ENCODE measurements at places on chromosomes 13 and 19.

DNA sequence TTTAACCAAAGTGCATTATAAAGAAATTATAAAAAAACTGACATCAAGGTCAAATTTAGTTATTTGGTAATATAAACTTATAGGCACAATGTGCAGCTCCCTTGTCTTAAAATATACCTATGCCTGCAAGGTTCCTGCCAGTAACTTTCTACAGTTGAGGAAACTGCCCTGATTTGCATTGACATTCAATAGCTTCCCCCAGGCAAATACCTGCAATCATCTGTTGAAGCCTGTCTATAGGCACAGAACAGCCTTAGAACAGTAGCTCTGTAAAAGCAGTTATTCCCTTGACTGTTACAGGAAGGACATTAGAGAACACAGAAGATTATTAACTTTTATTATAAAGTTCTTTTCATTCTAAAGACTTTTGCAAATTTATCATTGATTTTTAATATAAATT lies 1239.5 kb downstream of the PCDH9 start:
- DNase-seq: no peak

DNA sequence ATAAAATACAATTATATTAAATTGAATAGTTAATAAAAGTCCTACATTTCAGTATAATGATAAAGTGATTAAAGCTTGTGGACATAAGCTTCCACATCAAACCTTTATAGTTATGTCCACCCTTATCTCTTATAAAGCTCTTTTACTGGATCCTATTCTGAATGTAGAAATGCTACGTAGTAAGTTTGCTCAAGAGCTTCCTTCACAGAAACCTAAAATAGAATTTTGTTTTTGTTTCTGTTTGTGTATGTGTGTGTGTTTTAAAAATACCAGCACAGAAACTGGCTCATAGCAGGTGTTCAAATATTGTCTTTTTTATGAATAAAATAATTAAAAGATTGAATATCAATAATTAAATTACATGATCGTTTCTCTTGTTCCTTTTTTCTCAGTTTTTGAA lies 21.0 kb upstream of the UFM1 start:
- no peak for DNase-seq

- DNase-seq: no peak
These were observed 254.6 kb downstream of the SPRY2 start for GRCh38 chr13:80086304-80086721.

- no peak for DNase-seq
These were observed 33.9 kb downstream of the PDE4A start for GRCh38 chr19:10454267-10454666.

DNA sequence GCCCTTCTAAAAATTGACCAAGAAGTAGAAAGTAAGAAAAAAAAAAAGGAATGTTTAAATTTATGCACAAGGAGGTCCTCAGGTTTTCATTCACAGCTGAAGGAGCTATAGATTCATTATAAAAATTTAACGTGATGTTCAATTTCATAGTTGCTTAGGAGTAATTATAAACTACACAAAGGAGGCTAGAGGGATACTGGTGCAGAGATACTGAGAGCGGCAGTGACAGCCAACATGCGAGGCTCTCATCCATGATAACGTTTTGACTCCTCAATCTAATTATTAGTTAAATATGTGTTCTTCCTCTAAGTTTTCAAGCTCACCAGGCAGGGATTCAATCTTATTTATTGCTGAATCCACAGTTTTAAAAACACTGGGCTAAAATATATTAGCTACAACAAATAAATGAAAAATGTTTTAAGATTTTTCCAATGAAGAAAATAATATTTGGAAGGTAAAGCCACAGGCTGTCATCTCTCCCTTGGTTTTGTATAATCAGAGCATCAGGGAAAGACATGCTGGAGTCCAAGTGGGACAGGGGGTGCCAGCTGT lies 49.8 kb upstream of the TRPC4 start:
- no peak for DNase-seq

- no peak for DNase-seq
These were observed 40.8 kb downstream of the IER2 start for GRCh38 chr19:13190781-13191540.

DNA sequence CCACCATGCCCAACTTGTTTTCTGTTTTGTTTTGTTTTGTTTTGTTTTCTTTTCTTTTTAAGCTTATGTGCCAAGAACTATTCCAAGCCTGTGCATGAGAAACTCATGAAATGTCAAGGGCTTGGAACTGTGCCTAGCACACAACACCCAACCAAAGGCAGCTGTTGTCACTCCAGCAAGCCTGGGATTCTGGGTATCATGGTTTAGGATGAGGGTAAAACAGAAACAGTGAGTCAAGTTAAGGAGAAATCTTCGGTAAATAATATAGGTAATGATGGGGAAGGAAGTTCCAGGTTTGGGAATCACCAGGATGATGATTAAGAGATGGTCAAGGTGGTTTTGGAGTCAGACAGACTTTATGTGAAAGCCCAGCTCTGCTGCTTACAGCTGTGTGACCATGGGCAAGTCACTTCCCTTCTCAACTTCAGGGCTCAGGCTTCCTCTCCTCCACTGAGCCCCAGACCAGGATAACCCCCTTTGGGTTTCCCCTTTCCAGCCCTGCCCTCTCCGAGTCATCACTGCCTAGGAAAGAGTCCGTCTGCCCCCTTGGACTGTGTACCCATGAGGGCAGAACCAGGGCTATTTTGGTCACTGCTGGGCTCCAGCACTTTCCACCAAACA lies 5.0 kb downstream of the PVR start:
- DNase-seq: no peak

DNA sequence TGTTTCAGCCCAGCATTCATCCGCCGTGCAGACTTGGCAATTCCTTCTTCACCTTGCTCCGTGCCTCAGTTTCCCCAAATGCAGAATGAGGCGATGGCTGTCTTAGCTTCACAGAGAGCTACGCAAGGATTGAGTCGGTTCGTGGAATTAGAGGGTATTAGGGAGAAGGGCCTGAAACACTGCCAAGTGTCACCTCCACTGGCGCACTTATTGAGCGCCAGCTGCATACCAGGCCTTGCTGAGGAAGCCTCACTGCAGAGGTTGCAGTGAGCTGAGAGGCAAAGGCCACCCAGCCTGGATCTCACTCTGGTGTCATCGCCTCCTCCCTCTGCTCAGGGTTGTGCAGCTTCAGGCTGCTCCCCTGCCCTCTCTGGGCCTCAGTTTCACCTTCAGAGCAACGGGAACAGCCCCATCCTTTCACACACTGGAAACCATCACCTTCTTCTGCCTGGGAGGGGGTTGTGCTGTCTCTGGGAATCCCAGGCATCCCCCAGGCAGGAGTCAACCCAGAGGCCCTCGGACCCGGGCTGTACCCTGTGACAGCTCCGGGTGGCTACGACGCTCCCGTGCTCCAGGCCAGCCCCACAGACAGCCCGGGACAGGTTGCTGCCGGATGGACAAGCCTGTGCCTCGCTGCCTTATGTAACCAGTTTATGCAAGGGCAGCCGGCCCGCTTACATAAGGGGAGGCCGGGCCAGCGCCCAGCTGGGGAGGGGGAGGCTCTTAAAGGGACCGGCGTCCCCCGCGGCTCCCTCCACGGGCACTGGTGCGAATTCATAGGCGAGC lies 31.9 kb downstream of the NFIC start:
- DNase-seq: no peak

GRCh38 chr13:76939215-76939614 lies 9.1 kb upstream of the ACOD1 start:
- DNase-seq: no peak

- DNase-seq: no peak
These were observed 40.2 kb downstream of the CCNE1 start for GRCh38 chr19:29851769-29852521.

DNA sequence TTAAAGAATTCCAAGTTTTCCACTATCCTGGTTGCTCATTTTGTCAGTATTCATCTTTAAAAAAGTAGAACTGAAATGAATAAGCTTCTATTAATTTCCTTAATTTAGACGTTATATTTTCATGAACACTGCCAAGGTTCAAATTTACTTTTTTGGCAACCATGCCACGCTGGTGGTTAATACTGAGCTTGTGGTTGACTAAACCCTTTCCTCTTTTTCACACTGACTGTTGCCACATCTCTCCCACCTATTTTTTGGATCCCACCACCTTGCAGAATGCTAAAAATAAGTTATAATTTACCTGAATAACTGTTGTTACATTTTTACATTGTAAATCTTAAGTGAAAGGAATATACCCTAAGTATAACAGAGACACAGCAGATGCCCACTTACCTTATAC lies 45.0 kb downstream of the FLT3 start:
- no peak for DNase-seq

GRCh38 chr13:105518086-105518485 lies 1017.4 kb downstream of the EFNB2 start:
- no peak for DNase-seq

GRCh38 chr13:33153421-33154404 lies 131.8 kb downstream of the STARD13 start:
- DNase-seq: no peak

GRCh38 chr19:55242517-55242916 lies 14.0 kb upstream of the TMEM86B start:
- DNase-seq: no peak

GRCh38 chr13:43414111-43414510 lies 372.7 kb downstream of the ENOX1 start:
- no peak for DNase-seq
